ENCODE measurements at places on chromosomes 12 and 14.

DNA sequence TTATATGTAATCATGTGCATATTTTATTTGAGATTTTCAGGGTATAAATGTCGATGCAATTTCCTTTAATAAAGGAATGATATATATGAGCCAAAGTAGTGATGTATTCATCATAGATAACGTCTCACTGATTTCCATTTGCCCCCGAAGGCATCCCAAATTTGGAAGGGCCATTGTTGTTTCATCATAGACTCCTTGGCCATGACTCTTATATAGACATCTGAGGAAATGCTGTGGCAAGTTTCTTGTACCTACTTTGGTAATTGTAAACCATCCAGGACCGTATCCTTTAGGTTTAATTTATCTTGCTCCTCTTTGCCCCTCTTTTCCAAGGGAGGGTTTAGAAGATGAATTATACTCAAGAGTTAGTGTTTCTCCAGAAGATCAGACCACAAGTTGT lies 84.7 kb downstream of the SAMD4A start:
- no peak for DNase-seq

DNA sequence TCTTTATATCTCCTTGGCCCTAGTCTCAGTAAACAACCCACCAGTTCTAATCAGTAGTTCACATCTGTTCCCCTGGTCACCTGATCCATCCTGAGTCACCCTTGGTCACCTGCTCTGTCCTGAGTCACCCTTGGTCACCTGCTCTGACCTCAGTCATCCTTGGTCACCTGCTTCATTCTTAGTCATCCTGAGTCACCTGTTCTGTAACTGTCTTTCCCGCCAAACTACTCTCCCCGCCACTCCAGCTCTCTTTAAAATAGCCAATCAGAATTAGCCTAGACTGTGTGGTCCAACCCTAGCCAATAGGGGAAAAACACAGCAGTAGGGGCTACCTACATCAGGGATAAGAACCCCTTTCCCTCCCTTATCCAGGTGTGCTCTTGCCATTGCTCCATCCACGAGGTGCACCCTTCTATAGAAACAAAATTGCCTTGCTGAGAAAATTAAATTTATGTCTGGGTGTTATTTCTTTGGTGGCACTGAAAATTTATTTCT lies 245.4 kb upstream of the DIO3 start:
- no peak for DNase-seq

DNA sequence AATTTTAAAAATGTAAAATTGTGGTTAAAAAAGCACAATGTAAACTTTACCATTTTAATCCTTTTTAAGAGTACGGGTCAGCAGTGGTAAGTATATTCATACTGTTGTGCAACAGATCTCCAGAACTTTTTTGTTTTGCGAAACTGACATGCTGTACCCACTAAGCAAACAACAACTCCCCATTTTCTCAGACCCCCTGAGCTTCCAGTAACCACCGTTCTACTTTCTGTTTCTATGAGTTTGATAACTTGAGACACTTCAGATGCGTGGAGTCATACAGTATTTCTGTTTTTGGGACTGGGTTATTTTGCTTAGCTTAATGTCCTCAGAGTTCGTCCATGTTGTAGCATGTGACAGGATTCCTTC lies 38.0 kb downstream of the CHST11 start:
- no peak for DNase-seq

GRCh38 chr12:77995436-77996167 lies 164.9 kb downstream of the NAV3 start:
- DNase-seq = no peak

- DNase-seq = no peak
Observed at GRCh38 chr12:126483145-126484068, 1418.2 kb downstream of the AACS start.

DNA sequence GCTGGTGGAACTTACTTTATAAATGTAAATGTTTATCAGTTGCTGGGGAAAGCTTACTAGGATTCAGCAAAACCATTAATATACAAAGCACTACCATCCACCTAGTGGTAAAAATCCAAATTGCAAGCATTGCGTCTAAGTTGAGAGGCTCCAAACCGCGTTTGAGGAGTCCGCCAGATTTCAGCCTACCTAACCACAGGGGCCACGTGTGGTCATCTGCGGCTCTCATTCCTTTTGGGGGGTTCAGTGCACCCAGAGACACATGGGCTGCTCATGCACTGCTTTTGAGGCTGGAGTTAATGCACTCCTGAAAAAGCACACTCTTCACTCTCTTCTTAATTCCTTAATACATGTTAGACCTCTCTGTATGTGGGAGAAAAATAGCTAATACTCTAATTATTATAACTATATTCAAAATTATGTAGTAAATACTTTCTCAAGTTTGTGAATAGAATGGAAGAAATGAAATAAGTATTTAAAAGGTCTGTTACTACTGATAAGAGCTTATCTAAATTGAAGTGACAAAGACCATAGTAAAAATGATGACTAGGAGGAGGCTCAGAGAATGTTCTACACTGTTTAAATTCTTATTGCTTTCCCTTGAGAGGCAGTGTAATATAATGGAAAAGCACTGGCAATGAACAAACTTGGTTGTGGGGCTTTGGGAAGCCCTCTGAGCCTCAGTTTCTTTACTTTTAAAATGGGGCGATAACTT lies 41.4 kb upstream of the MANSC4 start:
- DNase-seq = peak; percentile 1

- no peak for DNase-seq
Observed at GRCh38 chr12:100493396-100494012, 19.8 kb downstream of the NR1H4 start.

DNA sequence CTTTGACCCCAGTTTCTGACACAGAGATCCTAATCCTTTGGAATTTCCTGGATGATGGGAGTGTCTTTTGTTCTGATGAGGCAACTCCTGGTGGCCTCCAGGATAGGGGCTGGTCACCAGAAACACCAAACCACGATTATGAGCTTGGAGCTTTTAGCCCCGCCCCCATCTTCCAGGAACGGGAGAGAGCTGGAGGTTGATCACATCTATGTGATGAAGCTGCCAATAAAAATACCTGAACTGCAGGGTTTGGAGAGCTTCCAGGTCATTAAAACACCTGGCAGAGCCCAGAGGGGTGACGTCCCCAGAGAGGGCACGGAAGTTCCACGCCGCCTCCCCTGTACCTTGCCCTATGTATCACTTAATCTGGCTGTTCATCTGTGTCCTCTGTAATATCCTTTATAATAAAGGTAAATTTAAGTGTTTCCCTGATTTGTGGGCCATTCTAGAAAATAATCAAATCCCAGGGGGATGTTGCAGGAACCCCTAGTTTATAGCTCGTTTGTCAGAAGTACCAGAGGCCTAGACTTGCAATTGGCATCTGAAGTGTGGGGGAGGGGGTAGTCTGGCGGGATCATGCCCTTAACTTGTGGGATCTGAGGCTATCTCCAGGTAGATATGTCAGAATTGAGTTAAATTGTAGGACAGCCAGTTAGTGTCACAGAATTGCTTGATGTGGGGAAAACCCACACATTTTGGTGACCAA lies 21.2 kb downstream of the APPL2 start:
- DNase-seq = no peak

DNA sequence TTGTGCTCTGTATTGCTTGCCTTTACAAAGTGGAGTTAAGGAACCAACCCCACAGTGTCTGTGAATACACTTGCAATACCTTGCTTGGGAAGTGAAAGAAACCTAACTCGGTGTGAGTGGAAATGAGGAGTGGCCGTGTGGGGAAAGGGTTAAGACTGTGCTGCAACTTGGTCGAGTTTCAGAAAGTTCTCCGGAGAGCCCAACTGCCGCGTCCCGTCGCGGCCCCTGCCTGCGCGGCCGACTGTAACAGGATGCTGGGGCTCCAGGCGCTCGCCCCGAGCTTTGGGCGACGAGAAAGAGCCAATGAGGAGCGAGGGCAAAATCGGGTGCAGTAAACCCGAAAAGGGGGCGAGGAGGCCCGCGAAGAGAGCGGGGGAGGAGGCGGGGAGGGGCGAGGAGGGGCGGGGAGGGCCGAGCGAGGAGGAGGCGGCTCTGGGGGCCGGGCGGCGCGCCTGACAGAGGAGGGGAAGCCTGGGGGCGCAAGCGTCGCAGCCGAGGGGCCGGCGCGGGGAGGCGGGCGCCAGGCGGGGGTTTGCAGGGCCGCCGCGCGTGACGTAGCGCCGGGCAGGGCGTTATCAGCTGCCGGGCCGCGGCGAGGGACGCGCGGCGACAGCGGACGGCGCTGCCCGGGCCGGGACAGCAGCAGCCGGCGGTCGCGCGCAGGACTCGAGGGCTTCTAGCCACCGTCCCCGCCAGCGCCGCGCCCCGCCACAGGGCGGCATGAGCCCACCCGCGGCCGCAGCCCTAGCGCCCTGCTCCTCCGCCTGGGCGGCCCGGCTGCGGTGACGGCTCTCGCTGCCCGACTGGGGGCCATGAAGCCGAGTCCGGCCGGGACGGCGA lies at the start of gene DACT1:
TSS of gene DACT1 (plus strand) at position 572 of the 840 bp plus-strand sequence. CDS start at position 813, 241 bp downstream.
- DNase-seq = peak; percentile 0

GRCh38 chr14:105165761-105166485 lies 2.7 kb downstream of the JAG2 start:
- DNase-seq = no peak

- no peak for DNase-seq
Observed at GRCh38 chr12:128969480-128970055, 116.3 kb downstream of the GLT1D1 start.

DNA sequence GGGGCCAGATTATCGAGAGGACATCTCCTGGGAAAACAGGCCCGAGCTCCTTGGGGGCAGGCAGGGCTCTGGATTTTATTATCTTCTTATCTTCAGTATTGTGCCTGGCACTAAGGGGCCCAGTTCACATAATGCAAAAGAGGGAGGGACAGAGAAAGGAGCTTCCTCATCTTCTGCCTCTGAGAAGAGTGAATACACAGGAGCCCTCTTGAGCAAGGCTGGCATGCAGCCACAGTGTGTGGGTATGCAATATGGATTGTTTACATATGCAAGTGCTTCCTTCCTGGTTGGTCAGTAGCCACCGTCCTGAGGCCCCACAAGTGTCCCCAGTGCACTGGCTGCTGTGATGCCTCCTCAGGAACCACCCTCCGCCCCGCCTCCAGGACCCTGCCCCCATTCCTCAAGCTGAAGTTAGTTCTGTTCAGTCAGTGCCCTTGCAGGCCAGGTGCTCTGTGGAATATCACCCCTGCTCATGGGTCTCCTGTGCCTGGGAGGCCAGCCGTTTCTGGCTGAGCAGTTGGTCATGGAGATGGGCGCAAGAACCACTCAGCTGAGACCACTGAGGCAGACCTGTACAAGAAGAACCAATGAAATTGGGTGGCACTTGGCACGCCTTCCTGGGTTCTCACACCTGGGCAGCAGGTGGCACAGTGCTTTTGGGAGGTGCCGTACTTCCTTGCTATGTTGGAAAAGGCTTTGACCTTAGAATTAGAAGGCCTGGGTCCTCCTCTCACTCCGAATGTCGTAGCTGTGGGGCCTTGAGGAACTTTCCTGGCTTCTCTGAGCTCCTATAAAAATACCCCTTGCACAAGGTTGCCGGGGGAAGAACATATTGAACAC lies 35.1 kb upstream of the ACTN1 start:
- DNase-seq = no peak

DNA sequence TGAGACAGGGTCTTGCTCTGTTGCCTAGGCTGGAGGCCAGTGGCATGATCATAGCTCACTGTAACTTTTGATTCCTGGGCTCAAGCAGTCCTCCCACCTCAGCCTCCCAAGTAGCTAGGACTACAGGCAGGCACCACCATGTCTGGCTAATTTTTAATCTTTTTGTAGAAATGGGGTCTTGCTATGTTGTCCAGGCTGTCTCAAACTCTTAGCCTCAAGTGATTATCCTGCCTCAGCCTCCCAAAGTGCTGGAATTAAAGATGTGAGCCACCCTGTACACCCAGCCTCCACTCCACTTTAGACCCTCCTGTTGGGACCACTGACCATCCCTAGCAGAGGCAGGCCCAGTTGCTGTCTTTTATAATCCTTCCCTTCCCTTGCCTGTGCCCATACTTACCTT lies 63.3 kb upstream of the OSBPL8 start:
- DNase-seq = no peak

DNA sequence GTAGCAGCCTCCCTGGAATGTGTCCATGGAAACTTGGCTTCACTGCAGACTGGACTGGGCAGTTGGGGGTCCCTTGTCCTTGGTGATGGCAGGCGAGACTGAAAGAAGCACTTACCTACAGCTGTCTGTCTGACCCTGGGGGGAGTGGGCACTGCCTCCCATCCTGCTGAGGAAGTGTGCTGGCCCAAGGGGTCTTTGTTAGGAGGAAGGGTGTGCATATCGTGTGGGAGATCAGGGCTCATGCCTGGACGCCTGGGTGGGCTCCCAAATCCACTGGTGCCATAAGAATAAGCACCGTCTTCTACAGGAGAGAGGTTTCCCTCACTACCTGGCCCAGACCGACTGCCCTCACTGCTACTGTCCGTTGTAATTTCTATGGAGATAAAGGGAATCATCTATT lies 81.4 kb downstream of the PIWIL1 start:
- no peak for DNase-seq

GRCh38 chr12:130796985-130797686 lies 41.9 kb downstream of the STX2 start:
- peak; percentile 13 for DNase-seq

GRCh38 chr12:13102461-13103195 lies 839 bp downstream of the GSG1 start:
- DNase-seq = no peak

DNA sequence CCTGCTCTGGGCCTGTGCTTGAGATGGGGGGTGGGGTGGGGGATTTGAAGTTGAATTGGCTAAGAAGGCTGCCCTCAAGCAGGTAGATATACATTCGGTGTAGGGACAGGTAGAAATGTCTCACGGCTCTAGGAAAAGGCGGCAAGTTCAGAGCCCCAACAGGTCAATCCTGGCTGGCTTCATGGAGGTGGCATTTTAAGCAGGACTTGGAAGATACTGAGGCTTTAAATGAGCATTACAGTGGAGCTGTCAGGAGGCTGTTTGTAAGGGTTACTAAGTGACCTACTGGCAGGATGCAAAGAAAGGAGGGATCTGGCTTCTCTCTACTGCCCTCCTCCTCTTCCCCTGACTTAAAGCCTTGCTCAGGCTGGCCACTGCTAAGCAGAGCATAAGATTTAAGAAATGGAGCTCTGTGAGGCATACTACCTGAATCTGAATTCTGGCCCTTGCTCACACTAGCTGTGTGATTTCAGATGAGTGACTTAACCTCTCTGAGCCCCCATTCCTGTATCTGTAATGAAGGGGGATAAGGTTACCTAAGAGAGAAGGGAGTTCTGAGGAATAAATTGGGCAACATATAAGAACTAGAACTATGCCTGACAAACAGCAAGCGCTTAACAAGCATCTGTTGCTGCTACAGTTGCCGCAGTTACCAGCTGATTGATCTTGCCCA lies 61.6 kb downstream of the SLC24A4 start:
- DNase-seq = no peak
